Sigmoid colon (tissue), 7 donors: ENCODE measurements at places on chromosomes 1 and 21. TPM values are rescaled to one million over a fixed set of nuclear protein-coding genes. Genes with fewer than 3 reads are reported as not detected.

DNA sequence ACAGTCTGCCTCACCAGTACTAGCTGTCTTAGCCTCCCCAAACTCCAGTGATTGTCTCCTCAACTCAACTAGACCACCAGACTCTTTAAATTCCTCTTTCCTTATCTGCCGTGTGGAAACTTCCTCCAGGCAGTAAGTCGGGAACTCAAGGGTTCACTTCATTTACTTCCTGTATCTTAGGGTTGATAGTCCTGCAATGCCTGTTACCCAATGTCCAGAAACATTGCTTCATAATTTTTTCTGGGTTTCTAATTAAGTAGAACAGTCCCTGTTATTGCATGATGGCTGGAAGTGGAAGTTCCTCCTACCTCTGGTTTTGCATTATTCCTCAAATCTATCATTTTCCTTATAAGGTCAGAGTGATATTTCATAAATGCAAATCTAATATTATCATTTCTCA is 60.8 kb upstream of the RNF11 start:
- no peak overlapping the region for H3K4me3 ChIP-seq
- no peaks in the 10 kb centered on the region for H3K27me3 ChIP-seq
- DNase-seq: no peak
- H3K27ac ChIP-seq: no peak overlapping the region
- H3K4me1 ChIP-seq: no peaks in the 10 kb centered on the region

- H3K4me1 ChIP-seq: peaks cover 31% of the 10 kb centered on the region
- H3K4me3 ChIP-seq: no peak overlapping the region
- H3K27ac ChIP-seq: no peak overlapping the region
- no peaks in the 10 kb centered on the region for H3K27me3 ChIP-seq
- no peaks in the 10 kb centered on the region for H3K36me3 ChIP-seq
Measured at GRCh38 chr1:182293119-182293589, 98.4 kb downstream of the GLUL start.

HSF2BP gene
- polyA plus RNA-seq: 0.60 TPM

MIXL1 gene
- 0.13 TPM for polyA plus RNA-seq

GRCh38 chr21:28436286-28436932 is 556.3 kb downstream of the LTN1 start:
- H3K27ac ChIP-seq: no peak overlapping the region
- no peaks in the 10 kb centered on the region for H3K36me3 ChIP-seq
- DNase-seq: no peak
- H3K4me1 ChIP-seq: no peaks in the 10 kb centered on the region
- H3K4me3 ChIP-seq: no peak overlapping the region

THEM5 gene
- not detected for polyA plus RNA-seq
